Mesenteric fat pad (tissue), 1 donor: ENCODE measurements at places on chromosomes 6 and 20. TPM values are rescaled to one million over a fixed set of nuclear protein-coding genes. Genes with fewer than 3 reads are reported as not detected.

DNA sequence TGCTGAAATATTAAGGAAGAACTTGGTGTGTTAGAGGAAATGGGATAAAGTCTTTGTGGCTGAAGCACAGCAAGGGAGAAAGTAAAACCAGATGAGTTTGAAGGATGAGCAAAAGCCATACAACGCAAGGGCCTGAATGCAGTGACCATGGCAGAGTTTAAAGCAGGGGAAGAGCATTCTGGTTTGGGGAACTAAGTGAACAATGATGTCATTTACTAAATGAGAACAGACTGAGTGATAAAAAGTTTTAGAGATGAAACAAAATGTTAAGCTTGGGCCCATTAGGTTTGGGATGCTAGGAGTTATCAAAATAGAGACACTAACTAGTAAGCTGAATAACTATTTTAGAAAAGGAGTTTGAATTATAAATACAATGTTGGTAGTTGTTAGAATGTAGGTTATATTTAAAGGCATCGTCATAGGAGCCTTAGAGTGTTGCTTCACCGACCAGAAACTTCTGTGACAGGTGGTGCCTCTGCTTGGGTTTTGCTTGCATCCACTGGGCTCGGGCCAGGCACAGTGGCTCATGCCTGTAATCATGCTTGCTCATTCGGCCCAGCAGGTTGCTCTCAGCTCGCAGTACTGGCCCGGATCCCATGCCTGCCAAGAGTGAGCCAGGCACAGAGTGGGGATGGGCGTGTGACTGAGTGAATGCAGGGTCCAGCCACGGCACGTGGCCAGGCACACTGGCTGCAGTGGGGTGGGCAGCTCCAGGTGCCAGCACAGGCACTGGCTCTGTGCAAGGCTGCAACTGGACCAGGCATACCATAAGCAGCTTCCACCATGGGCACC, 37.4 kb upstream of the OPRM1 start:
- no peak for DNase-seq

WFDC5 gene
- total RNA-seq: not detected

DNA sequence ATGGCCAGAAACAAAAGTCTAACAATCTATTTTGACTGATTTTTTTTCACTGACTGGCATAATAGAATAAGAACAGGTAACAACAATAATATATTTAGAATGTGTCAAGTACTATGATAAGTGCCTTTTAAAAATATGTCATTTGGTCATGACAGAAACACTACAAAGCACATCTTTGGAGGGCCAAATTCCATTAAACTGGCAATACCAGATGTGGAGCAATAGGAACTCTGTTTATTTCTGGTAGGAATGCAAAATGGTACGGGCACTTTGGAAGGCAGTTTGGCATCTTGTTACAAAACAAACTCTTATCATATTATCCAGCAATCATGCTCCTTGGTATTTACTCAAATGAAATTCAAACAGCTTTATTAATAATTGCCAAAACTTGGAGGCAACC, 39.3 kb downstream of the TENT5A start:
- DNase-seq: no peak

DNA sequence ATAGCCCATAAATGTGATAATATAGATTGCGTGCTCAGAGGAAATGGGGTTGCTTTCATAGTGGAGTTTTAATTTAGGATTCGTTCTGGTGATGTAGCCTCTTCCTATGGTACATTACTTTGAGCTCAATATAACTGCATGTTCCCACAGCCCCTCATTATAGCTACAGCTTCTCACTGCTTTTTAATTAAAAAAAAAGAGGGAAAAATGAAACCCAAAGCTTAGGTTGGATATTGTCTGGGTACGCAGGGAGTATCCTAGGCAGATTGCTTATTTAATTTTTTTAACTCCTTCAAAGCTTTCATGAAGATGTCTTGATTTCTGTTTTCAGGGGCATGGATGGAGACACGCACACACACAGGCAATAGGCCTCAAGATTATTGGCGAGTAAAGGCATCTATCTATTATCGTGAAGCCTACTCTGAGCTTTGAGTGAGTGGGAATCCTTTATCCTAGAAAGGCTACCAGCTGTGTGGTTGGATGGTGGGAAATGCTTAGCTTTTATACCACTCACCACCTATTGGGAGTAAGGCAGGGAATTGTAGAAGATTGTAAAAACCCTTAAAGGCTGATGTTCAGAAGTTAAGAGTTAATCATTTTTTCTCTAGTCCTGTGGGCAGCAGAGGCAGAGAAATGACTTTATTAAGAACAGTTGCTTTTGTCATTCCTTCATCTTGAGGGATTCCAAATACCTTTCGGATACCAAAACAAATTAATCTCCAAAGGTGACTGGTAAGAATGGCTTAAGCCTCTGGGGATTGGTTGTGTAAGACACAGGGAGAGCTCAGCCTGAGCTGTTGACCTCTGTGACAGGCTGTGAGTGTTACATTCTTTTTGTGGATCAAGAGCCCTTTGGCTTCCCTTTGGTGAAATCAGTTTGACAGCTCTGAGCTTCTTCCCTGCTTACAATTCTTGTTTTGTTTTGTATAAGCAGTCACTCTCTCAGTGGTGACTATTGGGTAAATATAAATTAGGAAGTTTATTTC, 33.4 kb downstream of the CTNNBL1 start:
- DNase-seq: no peak

GRCh38 chr6:99810942-99811620, 182.9 kb downstream of the MCHR2 start:
- DNase-seq: no peak

DNA sequence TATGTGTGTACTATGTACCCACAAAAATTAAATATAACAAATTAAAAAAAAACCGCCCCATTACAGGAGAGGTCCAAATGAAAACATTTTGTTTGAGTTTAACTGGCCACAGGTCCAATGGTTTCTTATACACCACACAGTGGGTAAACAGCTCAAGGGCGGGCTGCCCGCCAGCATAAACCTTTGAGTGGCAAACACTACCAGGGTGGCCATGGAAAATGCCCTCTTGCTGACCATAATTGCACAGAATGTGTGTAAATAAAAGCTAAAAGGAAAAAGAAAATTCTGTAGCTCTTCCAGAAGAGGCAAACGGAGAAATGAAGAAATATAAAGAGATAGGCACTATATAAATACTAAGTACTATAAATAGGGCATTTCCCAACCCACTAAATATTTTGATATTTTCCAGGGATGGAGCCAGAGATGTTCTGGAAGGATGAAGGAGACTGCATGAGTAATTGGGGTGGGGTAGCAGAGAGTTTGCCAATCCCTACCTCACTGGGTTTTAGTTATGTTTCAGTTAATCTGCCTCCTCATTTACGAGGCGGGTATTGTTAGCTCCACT, 1.1 kb upstream of the CDC5L start:
- no peak for DNase-seq

TGM3 gene
- not detected for total RNA-seq

- no peak for DNase-seq
Measured at GRCh38 chr20:8209061-8209460, 77.0 kb downstream of the PLCB1 start.

DNA sequence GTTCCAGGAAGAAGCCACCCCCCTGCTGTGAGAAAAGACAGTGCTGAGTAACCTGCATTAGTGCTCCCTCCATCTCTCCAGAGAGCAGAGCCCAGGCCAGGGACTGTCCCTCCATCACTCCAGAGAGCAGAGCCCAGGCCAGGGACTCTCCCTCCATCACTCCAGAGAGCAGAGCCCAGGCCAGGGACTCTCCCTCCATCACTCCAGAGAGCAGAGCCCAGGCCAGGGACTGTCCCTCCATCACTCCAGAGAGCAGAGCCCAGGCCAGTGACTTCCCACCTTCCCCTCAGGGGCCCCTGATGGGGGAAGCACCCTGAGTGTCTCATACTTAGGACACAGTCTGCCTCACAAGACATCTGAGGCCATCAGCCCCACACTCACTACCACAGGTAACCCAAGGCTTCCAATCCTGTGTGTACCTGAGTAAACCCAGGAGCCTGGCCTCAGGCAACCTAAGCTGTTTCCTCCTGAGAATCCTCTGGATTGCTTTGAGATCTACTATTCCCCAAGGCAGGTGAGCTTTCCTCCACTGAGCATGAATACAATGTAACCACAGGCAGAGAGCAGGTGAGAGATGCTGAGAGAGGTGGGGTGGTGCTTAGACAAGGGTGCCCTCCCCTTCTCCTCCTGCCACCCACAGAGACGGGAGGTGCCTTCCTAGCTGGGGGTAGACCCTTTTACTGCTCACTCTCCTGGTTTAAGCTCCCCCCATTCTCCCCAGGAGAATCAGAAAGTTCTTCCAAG, 4.9 kb downstream of the TBXT start:
- no peak for DNase-seq

HDGFL1 gene
- not detected for total RNA-seq

GRCh38 chr6:42041481-42042053, 8.8 kb upstream of the TAF8 start:
- DNase-seq: no peak

HEY2 gene
- total RNA-seq: 1.3 TPM

- no peak for DNase-seq
Measured at GRCh38 chr20:23343590-23343989, 7.0 kb upstream of the NXT1 start.

DNA sequence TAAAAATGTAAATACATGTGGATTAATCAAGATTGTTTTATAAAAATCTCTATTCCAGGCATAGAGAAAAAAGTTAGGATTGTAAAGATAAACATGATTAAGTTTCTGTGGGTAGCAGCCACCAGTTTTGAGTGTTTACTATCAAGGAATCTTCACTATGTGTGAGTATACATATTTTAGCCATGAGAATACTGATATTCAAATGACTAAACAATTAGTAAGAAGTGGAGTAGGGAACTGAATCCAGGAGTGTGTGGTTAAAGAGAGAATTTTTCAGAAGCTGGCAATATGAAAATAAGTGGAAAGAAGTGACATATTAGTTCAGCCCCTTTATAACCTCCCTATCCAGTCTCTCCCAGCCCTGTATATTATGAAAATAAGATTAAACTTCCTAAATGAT, 10.3 kb downstream of the ELOVL2 start:
- DNase-seq: no peak

WFDC10B gene
- not detected for total RNA-seq

DNA sequence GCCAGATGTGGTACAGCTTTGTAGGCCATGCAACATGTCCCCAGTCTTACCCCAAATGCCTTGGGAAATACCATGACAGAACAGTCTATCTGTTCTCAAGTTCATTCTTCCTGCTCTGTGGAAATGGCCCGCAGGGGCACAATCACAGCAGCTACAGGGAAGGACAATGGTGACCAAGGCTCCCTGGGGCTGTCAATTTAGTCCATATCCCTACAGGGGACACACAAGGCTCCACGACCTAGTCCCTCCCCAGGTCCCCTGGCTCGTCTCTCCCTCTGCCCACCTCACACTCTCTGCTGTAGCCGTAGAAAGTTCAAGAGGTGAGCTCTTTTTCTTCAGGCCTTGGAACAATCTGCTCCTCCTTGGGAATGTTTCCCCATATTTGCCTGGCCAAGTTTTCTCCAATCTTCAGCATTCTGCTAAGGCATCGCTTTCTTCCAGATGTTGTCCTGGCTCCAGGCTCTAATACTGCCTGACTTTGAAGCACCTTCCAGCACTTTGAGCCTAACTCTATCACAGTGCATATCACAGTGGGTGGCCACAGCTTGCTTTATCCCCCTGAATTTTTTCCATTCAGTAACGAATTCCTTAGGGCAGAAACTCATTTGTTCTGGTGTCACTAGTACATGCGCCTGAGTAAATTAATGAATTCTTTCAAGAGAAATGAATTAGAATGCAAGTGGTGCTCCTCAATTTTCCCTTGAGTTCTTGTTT, 92.6 kb downstream of the MAP3K7 start:
- DNase-seq: no peak

DNA sequence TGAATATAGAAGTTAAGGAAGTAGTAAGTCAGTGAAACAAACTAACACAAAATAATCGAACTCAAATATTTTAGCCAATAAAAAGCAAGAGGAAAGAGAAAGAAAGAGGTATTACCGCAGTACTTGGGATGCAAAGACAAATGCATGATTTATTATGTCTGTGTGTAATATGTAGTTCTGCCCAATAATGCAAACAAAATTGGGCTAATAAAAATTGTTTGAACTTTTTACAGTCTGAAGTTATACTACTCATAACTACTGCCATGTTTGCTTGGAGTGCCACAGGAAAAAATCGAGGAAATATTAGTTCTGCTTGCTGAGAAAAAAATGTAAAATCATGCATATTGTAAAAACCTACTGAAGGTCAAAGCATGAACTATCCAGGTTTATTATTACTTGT, 360.3 kb upstream of the KCNQ5 start:
- no peak for DNase-seq

VGLL2 gene
- not detected for total RNA-seq

- no peak for DNase-seq
Measured at GRCh38 chr6:34982424-34982852, 93.4 kb downstream of the ANKS1A start.

DNA sequence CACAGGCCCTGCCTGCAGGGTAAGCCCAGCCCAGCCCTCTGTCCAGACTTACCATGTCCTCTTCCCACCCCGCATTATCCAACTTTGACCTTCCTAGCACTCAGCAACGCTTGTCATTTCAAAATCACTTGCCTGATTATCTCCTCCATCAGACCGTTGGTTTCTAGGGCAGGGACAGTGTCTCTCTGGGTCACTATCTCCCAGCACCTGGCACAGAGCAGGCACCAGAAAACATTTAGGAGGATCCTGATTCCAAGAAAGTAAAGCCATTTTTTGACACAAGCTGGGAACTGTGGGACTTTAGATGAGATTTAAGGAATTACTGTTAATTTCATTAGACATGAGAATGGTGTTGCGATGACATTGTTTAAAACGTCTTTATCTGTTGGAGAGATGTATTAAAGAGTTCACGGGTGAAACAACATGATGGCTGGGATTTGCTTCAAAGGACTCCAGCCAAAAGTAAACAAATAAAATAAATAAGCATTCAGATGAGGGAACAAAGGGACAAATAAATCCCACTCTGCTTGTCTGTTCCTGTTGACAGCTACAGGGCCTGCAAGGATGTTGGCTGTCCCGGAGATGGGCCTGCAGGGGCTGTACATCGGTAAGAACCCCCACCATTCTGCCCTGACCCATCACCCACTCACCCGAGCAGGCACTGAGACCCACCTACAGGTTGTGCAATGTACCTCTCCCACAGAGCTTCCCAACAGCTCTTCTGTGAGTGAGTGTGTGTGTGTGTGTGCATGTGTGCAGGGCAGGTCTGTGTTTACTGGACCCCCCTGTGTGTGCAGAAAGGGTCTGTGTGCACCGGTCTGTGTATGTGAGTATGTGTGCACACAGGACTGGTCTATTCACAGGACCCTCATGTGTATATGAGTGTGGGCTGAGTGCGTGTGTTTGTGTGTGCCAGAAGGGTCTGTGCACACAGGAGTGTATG, 5.9 kb downstream of the HSPA12B start:
- DNase-seq: no peak

DNA sequence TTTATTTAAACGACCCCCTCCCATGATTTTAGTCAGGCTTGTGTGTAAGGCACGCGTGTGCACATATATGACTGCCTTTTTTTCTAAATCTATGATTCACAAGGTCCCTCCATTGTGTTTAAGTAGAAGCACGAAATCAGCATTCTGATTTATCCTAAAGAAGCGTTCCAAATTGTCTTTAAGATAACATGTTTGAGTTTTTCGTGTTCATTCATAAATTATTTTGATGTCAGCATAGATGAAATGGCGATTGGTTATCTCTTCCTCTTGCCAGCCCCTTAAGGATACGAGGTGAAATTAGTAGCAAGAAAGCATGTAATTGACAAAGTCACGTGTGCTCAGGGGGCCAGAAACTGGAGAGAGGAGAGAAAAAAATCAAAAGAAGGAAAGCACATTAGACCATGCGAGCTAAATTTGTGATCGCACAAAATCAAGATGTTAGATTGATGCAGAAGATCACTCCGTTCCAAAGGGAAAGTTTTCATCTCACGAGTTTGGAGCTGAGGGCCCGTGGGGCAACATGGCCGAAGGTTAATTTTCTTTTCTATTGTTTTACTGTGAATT, at the start of gene LIN28B:
Gene LIN28B, plus strand, starts transcription at position 377 of the 564 bp plus-strand sequence. Its CDS starts 144 bp downstream, at position 521.
- DNase-seq: no peak
